ENCODE measurements at places on chromosomes 13 and 19.
A peak's percentile ranks its signal among the peaks of the same experiment; 100 is the strongest.

DNA sequence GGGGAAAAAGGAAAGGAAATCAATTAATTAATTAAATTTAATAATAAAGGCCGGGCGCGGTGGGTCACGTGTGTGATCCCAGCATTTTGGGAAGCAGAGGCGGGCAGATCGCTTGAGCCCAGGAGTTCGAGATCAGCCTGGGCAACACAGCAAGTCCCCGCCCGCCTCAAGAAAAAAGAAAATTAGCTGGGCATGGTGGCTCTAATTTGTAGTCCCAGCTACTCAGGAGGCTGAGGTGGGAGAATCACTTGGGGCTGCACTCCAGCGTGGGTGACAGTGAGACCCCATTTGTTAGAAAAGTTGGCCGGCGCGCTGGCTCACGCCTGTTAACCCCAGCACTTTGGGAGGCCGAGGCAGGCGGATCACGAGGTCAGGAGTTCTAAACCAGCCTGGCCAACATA is 733 bp upstream of the CD320 start:
- DNase-seq, result no peak

- no peak for DNase-seq
These were observed 7.6 kb downstream of the SIGLECL1 start for GRCh38 chr19:51258165-51259160.

GRCh38 chr13:113307491-113307890 is 10.5 kb downstream of the LAMP1 start:
- DNase-seq, result no peak

DNA sequence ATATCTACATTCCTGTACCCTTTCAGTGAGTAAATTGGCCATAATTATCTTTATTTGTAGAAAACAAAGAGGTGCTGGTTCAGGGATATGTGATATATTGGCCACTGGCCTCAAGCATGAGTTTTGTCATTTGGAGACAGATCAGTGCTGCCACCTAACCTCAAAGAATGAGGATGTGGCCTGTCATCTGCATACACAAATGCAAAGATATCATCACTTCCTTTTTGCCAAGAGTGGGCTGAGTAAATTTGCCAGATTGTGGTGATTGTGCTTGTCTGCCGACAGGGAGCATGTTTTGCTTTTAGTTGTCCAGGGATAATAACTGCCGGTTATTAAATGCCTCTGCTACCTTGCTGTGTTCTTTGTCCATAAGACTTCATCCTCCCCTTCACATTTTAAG is 44.2 kb downstream of the WASF3 start:
- no peak for DNase-seq

GRCh38 chr13:66886264-66886663 is 343.9 kb downstream of the PCDH9 start:
- no peak for DNase-seq

GRCh38 chr19:21883516-21883915 is 47.5 kb upstream of the ZNF43 start:
- no peak for DNase-seq

- DNase-seq, result no peak
These were observed 19.9 kb upstream of the ACOD1 start for GRCh38 chr13:76928456-76928855.

- DNase-seq, result no peak
These were observed 1.5 kb downstream of the SLC25A23 start for GRCh38 chr19:6457958-6458694.

DNA sequence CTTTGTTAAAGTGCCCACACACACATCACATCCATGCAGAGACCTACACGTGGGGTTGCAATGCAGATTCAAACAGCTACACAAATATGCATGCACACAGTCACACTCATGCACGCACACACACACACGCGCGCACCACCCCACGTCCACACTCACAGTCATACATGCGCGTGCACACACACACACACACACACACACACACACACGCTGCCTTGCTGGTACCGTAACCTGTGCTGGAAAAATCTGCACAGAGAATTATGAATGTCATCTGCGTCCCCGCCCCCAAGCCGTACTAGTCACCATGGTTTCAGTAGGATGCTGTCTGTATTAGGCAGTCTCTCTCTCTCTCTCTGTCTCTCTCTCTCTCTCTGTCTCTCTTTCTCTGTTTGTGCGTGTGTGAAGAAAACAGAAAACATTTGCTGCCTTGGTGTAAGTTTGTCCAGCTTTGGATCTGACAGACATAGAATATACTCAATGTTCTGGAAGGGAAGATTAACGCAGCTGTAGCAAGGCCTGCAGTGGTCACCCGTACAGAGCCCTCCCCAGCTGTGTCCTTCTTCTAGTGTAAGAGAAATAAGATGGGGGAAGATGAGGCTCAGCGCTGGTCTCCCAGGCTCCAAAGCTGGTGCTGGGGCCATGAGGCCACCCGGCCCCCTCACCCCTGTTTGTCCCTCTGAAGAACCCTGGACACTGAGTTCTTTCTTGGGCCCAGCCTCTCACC is 26.4 kb upstream of the DPP9 start:
- no peak for DNase-seq

GRCh38 chr19:7515110-7515644 is 726 bp upstream of the ZNF358 start:
- DNase-seq, result no peak

DNA sequence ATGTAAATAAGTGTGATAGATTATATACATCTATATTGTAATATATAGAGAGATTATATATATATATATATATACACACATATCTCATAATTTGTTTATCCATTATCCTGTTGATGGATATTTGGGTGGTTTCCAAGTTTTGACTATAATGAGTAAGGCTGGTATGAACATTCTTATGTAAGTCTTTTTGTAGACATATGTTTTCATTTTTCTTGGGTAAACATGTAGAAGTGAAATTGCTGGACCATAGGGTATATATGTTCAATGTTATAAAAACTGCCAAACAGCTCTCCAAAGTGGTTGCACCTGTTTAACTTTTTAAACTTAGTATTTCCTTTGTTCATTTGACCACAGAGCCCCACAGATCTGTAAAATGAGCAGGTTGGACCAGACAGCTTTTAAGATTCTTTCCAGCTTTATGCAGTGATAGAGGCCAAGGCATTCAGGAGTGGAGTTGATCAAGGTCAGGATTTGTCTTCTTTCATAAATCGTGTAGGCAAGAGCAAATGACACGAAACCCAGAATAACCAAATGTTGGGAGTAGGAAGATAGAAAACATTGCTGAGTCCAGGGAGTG is 21.7 kb upstream of the KATNAL1 start:
- no peak for DNase-seq

- no peak for DNase-seq
These were observed 14.4 kb downstream of the TJP3 start for GRCh38 chr19:3722443-3723109.

- DNase-seq, result no peak
These were observed 8.7 kb downstream of the RPL36 start for GRCh38 chr19:5698635-5699422.

DNA sequence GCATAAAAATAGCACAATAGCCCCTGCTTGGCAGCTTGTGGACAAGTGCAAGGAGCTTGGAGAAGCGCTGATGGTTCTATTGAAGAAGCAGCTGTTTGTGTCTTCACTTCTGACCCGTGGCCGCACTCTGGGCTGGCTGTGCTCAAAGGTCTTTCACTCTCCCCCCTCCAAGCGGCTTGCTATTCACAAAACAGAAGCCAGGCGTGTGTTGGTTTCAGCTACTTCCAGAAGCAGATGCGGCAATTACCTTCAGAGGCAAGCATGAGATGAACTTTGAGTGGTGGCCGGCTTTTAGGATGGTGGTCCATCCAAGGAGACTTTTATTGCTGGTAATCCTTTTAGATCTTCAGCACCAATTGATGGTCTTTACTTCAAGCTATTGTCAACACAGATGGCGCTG is 188.5 kb upstream of the ARGLU1 start:
- DNase-seq, result no peak

- DNase-seq, result peak; percentile 58
These were observed 1.5 kb upstream of the TUBB4A start for GRCh38 chr19:6503407-6504201.

GRCh38 chr13:106153041-106153440 is 382.4 kb downstream of the EFNB2 start:
- DNase-seq, result no peak

DNA sequence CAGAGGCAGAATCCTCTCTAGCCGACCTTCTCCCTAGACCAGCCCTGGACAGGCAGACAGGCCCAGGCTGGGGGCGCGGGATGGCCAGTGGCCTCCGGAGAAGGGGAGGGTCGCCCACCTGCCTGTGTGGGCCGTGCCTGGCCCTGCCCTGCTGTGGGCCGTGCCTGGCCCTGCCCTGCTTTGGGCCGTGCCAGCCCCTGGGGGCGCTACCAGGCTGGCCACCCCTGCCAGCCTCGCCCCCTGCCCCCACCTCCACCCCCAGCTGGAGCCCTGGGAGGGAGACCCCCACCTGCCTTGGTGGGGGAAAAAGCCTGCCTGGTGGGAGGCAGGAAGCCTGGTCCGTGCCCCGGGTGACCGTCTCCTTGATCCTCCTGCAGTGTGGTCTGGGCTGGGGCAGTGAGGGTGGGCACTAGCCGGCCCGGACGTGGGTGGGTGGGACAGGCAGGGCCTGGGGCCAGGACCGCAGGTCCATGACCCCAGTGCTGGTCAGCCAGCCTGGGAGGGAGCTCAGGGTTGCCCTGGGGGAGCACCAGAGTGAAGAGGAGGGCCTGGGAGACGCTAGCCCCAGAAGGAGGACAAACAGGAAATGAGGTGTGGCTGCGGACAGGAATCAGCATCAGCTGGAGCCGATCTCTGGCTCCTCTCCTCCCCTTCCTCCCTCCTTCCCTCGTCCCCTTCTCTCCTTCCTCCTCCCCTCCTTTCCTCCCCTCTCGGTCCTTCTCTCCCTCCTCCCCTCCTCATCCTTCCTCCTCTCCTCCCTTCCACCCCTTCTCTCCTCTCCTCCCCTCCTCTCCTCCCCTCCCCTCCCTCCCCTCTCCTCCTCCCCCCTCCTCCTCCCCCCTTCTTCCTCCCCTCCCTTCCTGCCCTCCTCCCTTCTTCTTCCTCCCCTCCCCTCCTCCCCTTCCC is 5.1 kb upstream of the MKNK2 start:
- DNase-seq, result no peak

- DNase-seq, result no peak
These were observed 15.5 kb downstream of the TEX101 start for GRCh38 chr19:43430142-43430710.

DNA sequence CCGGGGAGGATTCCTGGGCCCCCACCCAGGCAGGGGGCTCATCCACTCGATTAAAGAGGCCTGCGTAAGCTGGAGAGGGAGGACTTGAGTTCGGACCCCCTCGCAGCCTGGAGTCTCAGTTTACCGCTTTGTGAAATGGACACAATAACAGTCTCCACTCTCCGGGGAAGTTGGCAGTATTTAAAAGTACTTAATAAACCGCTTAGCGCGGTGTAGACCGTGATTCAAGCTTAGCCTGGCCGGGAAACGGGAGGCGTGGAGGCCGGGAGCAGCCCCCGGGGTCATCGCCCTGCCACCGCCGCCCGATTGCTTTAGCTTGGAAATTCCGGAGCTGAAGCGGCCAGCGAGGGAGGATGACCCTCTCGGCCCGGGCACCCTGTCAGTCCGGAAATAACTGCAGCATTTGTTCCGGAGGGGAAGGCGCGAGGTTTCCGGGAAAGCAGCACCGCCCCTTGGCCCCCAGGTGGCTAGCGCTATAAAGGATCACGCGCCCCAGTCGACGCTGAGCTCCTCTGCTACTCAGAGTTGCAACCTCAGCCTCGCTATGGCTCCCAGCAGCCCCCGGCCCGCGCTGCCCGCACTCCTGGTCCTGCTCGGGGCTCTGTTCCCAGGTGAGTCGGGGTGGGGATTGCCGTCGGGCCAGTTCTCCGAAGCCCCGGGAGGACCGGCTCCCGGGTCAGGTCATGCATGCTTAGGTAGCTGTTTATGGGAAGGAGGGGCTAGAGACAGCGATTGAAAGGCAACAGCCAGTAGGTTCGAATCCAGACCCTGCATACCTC is at the start of gene ICAM1:
ICAM1 (plus strand) TSS at position 505 of the 779 bp plus-strand sequence; CDS start at position 545, 40 bp downstream.
- DNase-seq, result peak; percentile 68

GRCh38 chr19:7004313-7004931 is 16.8 kb downstream of the MBD3L2B start:
- DNase-seq, result no peak

- DNase-seq, result no peak
These were observed 1729.5 kb upstream of the SPRY2 start for GRCh38 chr13:82070416-82070815.

DNA sequence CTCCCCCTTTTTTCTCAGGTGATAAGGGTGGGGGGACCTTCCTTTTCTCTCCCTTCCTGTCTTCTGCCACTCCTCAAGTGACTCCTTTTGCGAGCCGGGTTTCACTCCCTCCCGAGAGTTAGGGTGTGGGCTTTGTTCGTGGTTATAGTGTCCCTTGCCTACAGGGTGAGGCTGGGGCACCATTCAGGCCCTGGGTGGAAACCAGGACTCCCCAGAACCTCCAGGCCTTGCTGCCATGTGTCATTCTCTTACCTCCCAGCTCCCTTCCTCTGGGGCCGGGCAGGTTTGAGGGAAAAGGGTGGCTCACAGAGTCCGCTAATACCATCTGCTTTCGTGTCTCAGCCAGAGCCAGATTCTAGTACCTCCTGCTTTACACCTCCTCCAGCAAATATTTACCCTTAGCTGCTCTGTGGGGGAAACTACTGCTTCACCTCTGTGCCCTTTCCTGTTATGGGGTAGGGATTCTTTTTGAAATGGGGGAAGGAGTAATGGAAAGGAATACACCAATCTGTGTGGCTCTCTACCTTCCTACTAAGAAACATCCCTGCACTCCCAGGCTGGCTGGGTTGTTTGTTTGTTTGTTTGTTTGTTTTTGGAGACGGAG is 2.8 kb downstream of the ACTN4 start:
- DNase-seq, result no peak

GRCh38 chr13:54305377-54305776 is 1276.8 kb downstream of the OLFM4 start:
- DNase-seq, result no peak

GRCh38 chr19:35142606-35143230 is 337 bp upstream of the FXYD7 start:
- DNase-seq, result peak; percentile 63

- DNase-seq, result no peak
These were observed 32.6 kb downstream of the ZNF473 start for GRCh38 chr19:50058425-50058824.

DNA sequence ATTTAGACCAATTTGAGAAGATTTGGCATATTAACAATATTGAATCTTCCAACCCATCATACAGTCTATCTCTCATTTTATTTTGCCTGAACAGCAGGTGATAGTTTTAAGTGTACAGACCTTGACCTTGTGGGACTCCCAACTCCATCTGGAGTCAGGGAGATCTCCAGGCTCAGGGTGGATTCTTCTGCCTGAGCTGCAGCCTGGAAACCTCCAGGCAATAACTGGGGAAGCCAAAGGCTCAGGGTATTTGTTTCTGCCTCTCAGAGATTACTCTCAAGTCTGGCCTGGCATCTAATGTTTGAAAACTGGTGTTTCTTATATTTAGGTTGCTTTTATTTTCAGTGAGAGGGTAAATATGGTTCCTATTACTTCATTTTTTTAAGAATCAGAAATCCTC is 102.1 kb upstream of the C1QTNF9B start:
- no peak for DNase-seq

- no peak for DNase-seq
These were observed 3.6 kb downstream of the GFY start for GRCh38 chr19:49428547-49429451.

All from COLO829 (cell line).